ENCODE measurements at places on chromosomes 16 and 17.

DNA sequence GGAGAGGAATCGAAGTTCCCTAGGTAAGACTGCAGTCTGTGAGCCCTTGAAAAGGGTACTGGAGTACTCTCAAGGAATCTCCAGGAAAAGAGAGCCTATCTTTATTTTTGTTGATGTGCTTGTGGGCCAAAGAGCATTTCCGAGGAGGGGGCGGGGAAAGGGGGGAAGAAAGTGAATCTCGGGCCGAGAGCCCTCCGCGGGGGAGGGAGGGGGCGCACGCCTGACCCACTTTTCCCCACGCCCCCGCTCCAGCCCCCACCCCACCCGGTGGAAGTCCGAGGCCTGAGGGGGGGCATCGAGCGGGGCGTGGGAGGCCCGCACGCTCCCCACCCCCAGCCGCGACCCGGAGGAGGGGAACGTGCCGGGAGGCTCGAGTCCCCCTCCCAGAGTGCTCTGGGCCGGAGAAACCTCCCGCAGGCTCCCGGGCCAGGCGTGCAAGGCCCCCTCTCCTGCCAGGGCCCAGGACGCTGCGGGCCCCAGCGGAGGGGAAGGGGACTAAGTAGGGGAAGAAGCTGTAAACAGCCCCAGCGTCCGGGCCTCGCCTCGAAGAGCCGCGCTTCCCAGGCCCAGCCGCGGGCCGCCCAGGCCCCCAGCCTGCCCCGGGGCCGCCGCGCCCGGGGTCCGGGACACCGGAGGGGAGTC is 444 bp downstream of the HELZ start:
- no peak for DNase-seq

DNA sequence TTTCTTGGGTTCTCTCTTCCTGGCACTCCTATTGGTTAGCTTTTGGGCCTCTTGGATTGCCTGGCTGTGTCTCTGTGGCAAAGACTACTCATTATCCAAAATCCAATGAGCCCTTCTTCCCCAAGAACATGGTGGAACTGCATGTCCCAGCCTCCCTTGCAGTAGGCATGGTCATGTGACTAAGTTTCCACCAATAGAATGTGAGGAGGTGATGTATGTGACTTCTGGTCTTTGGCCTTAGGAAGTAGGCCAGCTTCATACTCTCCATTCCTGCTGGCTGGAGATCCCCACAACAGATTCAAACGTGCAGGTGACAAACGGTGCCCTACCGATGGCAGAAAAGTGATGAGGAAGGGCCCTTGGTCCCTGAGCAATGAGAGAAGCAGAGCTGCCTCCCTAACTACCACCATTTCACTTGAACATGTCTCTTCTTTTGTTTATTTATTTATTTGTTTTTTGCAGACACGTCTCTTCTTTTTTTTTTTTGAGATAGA is 17.3 kb upstream of the SPN start:
- DNase-seq: no peak

- DNase-seq: no peak
Measured at GRCh38 chr16:67750466-67750865, 31.4 kb upstream of the GFOD2 start.

- no peak for DNase-seq
Measured at GRCh38 chr16:55242667-55243066, 81.3 kb upstream of the IRX6 start.

GRCh38 chr17:75722542-75723095 is 1.4 kb downstream of the ITGB4 start:
- no peak for DNase-seq

DNA sequence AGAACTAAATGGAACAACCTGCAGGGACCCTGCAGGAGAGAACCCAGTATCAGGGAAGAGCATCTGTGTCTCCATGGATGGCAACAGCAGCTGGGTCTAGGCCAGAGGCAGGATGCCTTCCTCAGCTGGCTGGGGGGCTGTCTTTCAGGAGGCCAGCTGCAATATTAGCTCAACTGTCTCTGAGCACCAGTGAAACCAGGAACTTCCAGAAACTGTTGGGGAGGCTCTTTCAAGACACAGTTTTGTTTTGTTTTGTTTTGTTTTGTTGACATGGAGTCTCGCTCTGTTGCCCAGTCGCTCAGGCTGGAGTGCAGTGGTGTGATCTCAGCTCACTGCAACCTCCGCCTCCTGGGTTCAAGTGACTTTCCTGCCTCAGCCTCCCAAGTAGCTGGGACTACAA is 7.6 kb downstream of the GPR142 start:
- no peak for DNase-seq

DNA sequence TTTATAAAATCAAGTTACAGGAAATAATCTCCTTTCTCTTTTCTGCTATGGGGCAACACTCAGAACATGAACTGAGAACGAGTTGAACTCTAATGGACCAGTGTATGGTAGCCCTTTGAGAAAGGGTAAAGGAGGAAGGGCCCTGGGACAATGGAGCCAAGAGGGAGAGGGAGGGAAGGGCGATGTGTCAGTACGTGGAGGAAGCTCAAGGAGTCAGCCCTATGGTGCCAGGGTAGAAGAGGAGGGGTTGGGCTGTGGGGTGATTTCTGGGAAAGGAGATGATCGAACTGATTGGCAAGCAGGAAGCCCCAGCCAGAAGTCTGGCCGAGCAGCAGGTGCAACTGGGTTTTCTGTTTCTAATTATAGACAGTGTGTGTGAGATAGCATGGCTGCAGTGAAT is 4.3 kb upstream of the WIPI1 start:
- no peak for DNase-seq

DNA sequence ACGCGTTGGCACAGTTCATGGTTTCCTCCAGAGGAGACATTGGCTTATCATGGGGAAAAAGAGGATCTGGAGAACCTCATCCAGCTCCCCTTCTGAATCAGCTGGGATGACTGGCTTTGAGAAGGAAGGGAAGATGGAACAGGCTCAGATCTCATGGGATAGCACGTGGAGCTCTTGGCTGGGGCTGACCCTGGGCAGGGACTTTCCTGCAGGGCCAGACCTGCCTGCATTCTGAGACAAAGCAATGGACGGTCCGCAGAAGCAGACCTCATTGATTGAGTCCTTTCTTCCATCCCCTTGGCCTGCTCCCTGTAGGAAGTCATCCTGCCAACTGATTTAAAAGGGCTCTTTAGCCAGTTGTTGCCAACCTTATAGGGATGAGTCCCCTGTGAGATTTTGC is 26.2 kb downstream of the PLCD3 start:
- DNase-seq: no peak

DNA sequence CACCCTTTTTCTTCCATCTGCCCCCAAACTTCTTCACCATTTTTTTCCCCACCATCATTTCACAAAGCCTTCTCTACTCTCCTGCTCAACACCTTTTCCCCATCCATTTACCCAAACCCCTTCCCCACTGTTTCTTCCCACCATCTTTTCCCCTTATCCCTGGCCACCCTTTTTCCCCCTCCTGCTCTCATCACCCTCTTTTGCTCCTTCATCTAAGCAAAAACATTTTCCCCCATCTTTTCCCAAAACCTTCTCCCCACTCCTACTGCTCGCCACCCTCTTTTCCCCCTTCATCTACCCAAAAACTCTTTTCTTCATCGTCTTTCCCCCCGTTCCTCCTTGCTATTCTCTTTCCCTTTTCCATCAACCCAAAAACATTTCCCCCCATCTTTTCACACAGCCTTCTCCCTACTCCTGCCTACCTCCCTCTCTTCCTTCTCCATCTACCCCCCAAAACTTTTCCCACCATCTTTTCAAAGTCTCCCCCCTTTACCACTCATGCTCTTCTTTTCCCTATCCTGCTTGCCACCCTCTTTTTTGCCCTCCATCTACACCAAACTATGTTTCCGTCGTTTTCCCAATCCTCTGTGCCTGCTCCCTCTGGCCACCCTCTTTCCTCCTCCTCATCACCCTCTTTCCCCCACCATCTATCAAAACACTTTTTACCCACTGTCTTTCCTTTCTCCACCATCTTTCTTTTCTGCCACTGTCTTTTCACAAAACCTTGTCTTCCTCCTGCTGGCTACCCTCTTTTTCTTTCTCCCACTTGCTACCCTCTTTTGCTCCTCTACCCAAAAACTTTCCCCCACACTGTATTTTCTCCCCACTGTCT is 205.8 kb upstream of the WSB1 start:
- DNase-seq: no peak

GRCh38 chr17:75950421-75950820 is 9.6 kb upstream of the FBF1 start:
- no peak for DNase-seq

DNA sequence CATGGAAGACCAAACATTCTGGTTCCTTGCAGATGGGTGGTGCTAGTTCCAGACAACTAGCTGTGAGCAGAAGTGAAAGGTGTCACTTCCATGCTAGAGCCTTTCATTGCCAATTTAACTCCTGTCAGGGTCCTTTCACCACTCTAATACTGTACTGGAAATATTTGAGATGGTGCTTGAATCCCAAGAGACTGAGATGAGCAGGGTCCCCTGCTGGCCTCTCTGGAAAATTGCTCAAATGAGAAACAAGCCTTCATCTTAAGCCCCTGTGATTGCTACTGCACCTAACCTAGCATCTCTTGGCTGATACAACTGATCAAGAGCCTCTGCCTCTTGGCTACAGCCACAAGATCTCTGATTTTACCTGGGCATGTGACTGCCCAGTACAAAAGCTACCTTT is 7.4 kb upstream of the VAC14 start:
- DNase-seq: no peak

- DNase-seq: no peak
Measured at GRCh38 chr17:28929787-28930186, 21.5 kb downstream of the PHF12 start.

DNA sequence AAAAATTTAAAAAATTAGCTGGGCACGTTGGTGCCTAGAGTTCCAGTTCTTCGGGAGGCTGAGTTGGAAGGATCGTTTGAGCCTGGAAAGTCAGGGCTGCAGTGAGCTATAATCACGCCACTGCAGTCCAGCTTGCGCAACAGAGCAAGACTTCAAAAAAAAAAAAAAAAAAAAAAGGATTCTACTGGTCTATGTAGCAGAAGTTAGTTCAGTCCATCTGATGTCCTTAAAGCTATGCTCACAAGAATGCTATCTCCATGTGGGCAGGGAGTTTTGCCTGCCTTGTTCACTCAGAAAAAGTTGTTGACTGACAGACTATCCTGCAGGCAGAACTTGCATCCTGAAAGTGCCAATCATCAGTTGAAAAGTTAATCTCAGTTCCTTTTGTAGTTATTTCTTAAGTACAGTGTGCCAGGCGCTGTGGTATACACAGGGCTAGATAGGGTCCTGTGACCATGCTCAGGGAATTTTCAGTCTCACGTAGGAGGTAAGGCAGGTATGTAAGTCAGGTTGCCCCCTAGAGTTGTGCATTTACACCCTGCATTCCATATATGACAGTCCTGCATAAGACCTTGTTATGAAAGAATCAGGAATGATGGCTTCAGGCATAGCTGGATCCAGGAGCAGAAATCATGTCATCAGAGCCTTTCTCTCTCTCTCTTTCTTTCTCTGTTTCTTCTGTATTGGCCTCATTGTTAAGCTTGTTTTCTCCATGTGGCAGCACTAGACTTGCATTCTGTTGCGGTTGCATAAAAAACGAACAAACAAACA is 7.6 kb downstream of the SYT17 start:
- DNase-seq: no peak

DNA sequence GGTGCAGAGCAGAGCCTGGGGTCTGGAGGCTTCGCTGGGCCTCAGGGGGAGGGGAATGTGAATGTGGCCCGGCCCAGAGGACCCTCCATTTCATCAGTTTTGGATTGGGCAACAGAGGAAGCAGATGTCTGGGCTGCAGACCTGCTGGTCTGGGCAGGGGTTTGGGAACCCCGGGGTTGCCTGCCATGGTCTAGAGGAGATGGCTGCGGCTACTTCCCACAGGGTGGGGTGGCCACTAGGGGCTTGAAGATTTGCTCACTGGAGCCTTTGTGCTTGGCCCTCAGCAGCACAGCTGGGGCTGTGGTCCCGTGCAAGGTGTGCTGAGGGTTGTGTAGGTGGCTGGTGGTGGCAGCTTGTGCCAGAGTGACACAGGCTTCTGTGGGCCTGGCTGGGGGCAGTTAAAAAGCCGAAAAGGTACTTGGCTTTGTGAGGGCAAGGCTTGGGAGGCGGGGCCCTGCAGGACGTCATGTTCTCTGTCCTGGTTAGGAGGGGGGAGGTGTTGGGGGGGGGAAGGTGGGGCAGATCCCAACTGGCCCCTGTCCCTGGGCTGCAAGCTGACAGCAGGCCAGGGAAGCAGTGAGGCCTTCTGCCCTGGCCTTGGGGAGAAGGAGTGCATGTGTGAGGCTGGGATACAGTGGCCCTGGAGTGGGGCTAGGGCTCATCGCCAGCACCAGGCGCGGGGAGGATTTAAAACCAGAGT is 98.0 kb downstream of the KPNA2 start:
- no peak for DNase-seq
